ENCODE measurements at places on chromosomes 2 and 18.

DNA sequence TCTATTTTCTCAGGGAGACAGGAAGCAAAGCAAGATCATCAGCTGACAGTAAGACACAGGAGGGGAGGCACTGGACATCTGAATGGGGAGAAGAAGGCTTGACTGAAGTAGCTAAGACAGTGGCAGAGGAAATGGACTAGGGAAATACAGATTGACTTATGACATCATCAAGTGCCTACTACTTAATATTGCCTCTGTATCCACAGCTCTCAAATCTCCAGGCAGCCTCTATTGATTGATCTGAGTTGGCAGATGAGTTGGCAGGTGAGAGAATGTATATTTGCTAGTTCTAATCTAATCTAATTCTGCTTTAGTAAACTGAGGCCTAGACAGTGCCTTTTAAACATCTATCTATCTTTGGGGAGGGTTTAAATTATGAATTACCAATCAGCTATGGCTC lies 242.1 kb downstream of the SLC8A1 start:
- no peak for DNase-seq

DNA sequence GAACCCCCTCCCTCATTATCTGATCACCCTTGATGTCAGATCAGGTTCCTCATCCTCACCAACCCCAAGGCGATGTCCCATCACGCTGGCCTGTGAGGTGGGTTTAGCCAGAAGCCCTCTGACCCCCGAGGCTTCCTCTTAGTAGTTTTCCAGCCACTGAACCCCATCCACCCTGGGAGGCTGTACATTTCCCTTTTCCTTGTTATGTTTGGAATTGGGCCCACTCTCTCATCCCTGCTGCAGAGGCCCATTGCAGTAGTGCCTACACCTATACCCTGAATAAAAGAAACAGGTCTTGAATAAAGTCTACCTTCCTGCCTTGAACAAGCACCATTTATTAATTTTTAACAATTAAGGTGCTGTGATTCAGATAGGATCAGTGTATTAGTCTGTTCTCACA lies 80.1 kb downstream of the NCAPH start:
- no peak for DNase-seq

- no peak for DNase-seq
Observed at GRCh38 chr2:240876035-240876474, 7.4 kb downstream of the AGXT start.

- no peak for DNase-seq
Observed at GRCh38 chr2:182804128-182804527, 62.3 kb downstream of the FRZB start.

Data from RWPE2 (cell line).